ENCODE measurements at places on chromosomes 5 and 9. TPM values are rescaled to one million over a fixed set of nuclear protein-coding genes. Genes with fewer than 3 reads are reported as not detected.

C9orf153 gene
- 0.64 TPM for total RNA-seq

RANBP3L gene
- not detected for total RNA-seq

IL33 gene
- 16.6 TPM for total RNA-seq

TSLP gene
- 1.2 TPM for total RNA-seq

PHF24 gene
- total RNA-seq, result 0.68 TPM

BARX1 gene
- total RNA-seq, result not detected

MPDZ gene
- 30.1 TPM for total RNA-seq

LRRC70 gene
- 1.9 TPM for total RNA-seq

GPR151 gene
- total RNA-seq, result not detected

EXOC3 gene
- 24.6 TPM for total RNA-seq

ARHGEF39 gene
- total RNA-seq, result 0.34 TPM

TTC16 gene
- not detected for total RNA-seq

SEMA6A gene
- 13.0 TPM for total RNA-seq

CDKN2B-AS1 gene
- total RNA-seq, result 1.9 TPM

SPATA31D4 gene
- not detected for total RNA-seq

TAL2 gene
- not detected for total RNA-seq

SPATA6L gene
- 2.7 TPM for total RNA-seq

TRIM36 gene
- total RNA-seq, result 0.71 TPM

C5orf52 gene
- total RNA-seq, result not detected

HTR4 gene
- not detected for total RNA-seq

SLC25A2 gene
- not detected for total RNA-seq

ROR2 gene
- 1.1 TPM for total RNA-seq

FAM153A gene
- under 0.01 TPM for total RNA-seq

SLC6A19 gene
- total RNA-seq, result not detected

OR2V2 gene
- total RNA-seq, result not detected

TPPP gene
- total RNA-seq, result 2.7 TPM

CMYA5 gene
- 0.34 TPM for total RNA-seq

LTC4S gene
- total RNA-seq, result not detected

SLC36A2 gene
- total RNA-seq, result not detected

All from nasal cavity respiratory epithelium epithelial cell of viscerocranial mucosa (primary cell).